Mesothelial cell of epicardium (in vitro differentiated cells): ENCODE measurements at places on chromosomes 6 and 20.
A peak's percentile ranks its signal among the peaks of the same experiment; 100 is the strongest.

DNA sequence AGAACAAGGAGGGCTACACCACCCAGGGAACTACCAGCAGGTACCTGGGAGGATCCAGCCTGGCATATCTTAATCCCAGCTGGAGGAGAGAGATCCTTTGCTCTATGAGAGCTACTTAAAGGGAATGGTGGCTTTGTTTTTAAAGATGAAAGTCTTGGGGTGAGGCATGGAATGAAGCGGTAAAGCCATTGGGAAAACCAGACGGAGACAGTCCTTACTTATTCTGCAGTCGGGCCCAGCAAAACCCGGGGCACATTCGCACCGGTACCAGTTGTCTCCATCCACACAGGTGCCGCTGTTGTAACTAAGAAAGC lies 30.3 kb downstream of the JAG1 start:
- H3K4me1 ChIP-seq: peaks cover 47% of the 10 kb centered on the region
- peaks cover 65% of the 10 kb centered on the region for H3K36me3 ChIP-seq
- H3K27ac ChIP-seq: peak overlapping the region; percentile 30
- H3K4me3 ChIP-seq: no peak overlapping the region

DNA sequence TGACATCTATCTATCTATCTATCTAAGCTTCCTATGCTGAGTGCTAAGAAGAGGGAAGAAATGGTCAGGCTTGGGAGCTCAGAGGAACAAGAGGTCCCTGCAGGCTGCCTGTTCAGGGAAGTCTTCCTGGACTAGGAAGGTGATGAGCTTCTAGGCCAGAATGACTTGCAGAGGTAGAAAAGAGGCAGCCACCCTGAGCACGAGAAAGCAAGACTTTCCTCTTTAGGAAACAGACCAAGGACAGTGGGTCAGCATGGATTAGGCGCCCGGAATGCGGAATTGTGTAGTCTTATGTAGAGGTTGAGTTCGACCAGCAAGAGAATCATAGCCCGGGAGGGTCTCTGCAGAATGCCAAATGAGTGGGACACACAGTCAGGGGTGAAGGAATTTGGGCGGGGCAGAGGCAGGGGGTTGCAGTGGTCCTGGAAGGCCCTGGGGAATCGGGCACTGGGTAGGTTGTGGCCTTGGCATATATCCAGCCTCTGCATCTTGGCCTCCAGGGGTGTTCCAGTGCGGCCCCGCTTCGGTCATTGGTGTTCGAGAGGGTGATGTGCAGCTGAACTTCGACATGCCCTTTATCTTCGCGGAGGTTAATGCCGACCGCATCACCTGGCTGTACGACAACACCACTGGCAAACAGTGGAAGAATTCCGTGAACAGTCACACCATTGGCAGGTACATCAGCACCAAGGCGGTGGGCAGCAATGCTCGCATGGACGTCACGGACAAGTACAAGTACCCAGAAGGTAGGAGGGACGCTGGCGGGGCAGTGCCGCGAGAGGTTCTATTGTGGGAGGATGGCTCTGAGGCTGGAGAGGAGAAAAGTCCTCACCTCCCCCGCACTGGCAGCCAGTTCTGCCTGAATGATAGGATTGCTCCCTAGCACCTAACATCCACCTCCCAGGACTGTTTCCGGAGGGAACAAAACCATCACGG lies 32.1 kb downstream of the TGM3 start:
- H3K36me3 ChIP-seq: no peaks in the 10 kb centered on the region
- no peaks in the 10 kb centered on the region for H3K4me1 ChIP-seq
- no peak for DNase-seq
- no peak overlapping the region for H3K27ac ChIP-seq
- peaks cover 8% of the 10 kb centered on the region for H3K27me3 ChIP-seq
- no peak overlapping the region for H3K4me3 ChIP-seq

DNA sequence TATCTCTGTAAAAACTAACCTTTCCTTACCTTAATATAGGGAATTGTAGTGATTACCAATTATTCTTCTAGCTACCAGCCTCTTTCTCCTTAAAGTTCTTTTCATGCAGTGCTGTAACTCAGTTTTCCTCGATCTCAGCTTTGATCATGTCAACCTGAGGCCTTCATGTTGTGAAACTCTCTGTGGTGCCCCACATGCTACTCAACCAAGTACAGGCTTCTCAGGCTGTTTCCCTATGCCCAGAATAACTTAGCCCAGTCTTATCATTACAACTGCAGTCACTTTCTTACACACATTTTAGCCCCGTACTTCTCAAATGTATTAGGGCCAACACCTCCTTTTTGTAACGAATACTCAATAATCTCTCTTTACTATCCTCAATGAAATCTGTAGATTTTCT lies 90.1 kb upstream of the SUPT3H start:
- no peak for DNase-seq
- peaks cover 21% of the 10 kb centered on the region for H3K4me1 ChIP-seq
- no peak overlapping the region for H3K27ac ChIP-seq
- H3K4me3 ChIP-seq: no peak overlapping the region

GRCh38 chr6:11537229-11538051 lies at the start of gene TMEM170B:
Gene TMEM170B, plus strand, starts transcription at chr6:11537749. Its CDS starts 529 bp downstream, at chr6:11538278.
- peak within 1 kb of the TSS; percentile 79 for H3K4me3 ChIP-seq
- DNase-seq: peak; percentile 89
- H3K36me3 ChIP-seq: no peaks in the 10 kb centered on the region
- peaks cover 2% of the 10 kb centered on the region for H3K27me3 ChIP-seq
- peak within 1 kb of the TSS; percentile 51 for H3K27ac ChIP-seq
- peaks cover 17% of the 10 kb centered on the region for H3K4me1 ChIP-seq

DNA sequence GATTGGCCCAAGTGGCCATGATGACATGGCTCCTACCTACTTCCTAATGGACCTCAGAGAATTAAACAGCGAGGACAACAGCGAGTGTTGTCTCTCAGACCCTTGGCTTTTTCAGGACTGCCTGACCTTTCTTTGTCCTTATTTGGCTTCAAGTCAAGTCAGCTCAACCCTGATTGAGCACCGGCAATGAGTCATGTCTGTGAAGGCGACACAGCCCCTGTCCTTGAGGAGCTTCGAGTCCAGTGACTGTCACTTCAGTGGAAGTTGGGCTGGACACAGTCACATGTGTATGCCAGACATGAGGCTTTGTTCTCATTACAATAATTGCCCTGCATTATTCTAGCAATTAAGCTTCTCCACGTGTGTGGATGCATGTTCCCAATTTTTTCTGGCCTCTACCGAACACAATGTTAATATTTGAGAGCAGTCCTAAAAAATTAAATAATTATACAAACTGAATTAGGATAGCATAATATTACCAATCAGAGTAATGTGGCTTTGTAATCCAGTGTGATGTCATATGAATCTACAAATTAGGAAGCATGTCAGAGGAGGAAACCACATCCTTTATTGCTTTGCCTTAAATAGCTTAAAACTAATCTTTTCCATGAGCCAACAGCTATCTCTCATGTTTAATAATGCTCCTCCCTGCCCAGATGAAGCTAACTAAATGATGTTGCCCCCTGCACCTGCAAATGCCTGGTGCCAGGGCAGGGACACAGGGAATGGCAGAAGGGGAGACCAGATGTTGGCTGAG lies 178.6 kb downstream of the CDH26 start:
- H3K27ac ChIP-seq: no peak overlapping the region
- no peak overlapping the region for H3K4me3 ChIP-seq
- peaks cover 6% of the 10 kb centered on the region for H3K4me1 ChIP-seq
- H3K27me3 ChIP-seq: no peaks in the 10 kb centered on the region
- H3K36me3 ChIP-seq: no peaks in the 10 kb centered on the region

DNA sequence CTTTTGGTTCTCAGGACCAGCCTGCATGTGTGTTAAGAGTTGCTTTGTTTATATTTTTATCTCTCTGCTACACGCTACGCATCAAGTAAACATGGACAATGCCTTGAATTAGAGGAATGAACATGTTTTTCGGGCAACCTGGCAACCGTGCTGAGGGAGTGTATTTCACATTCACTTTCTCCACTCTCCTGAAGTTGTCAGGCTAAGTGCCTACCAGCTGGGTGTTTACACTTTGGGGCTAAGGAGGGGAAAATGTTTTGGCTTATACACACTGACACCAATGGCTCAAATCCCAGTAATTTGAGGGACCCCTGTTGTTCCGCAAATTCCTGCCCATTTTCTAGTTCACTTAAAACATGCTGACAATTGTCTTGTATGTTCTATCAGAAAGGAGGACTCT lies 141.5 kb upstream of the PDE7B start:
- no peak overlapping the region for H3K4me3 ChIP-seq

GRCh38 chr20:38987777-38988176 lies 25.6 kb downstream of the DHX35 start:
- DNase-seq: no peak
- H3K36me3 ChIP-seq: peaks cover 23% of the 10 kb centered on the region
- H3K27me3 ChIP-seq: no peaks in the 10 kb centered on the region
- H3K4me3 ChIP-seq: no peak overlapping the region
- H3K4me1 ChIP-seq: no peaks in the 10 kb centered on the region
- no peak overlapping the region for H3K27ac ChIP-seq

- peaks cover 2% of the 10 kb centered on the region for H3K27me3 ChIP-seq
- no peak overlapping the region for H3K4me3 ChIP-seq
- H3K27ac ChIP-seq: no peak overlapping the region
- no peaks in the 10 kb centered on the region for H3K36me3 ChIP-seq
- peaks cover 6% of the 10 kb centered on the region for H3K4me1 ChIP-seq
These were observed 141.3 kb downstream of the IMPG1 start for GRCh38 chr6:75931011-75931680.

DNA sequence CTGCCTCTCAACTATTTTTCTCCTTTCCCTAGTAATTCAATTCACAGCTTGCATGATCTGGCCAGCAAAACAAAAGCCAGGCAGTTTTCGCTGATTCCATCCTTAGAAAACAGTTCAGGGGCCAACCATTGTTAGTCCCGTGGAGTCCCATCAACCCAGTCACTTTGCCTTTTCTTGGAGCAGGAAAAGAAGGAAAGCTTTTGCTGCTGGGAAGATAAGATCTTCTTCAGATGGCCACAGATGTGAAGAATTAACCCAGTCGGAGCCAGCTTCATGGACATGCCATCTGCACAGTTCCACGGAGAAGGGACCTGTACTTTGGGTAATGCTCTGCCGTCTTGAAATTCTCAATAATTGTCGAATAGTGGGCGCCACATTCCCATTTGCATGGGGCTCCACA lies 76.9 kb upstream of the TSHZ2 start:
- no peaks in the 10 kb centered on the region for H3K27me3 ChIP-seq
- no peak for DNase-seq
- H3K36me3 ChIP-seq: no peaks in the 10 kb centered on the region
- H3K4me3 ChIP-seq: peak overlapping the region; percentile 44

DNA sequence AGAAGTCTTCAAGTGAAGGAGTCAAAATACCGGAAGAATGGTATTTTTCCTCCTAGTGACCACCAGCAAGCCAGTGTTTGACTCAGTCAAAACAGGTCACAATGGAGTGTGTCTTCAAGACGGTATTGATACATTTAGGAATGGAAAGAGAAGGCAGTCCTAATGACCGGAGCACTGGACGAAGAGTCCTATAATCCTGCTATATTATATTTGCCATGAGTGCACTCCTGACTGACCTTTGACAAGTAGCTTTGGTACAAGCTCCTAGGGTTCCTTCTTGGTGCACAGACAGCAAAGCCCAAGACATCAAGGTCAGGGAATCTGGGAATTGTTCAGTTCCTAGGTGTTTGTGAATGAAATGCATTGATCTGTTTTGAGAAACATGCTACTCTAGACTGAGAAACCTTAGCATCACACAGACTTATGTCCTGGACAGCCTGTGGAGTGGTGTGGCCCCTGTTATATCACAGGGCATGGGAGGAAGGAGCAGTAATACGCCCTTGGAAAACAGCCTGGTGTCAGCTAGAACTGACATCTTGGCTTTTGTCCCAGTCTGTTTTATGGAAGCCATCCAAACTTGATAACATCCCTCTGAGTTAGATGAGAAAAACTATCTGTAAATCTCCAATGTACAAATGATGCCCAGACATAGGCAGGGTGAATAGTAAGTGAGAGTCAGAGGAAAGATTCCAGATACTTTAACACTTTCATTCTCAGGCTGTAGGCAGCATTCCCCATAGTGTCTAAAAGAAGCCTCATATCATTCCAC lies 18.5 kb downstream of the NOX3 start:
- no peak overlapping the region for H3K4me3 ChIP-seq
- no peak overlapping the region for H3K27ac ChIP-seq
- peaks cover 3% of the 10 kb centered on the region for H3K27me3 ChIP-seq
- no peaks in the 10 kb centered on the region for H3K36me3 ChIP-seq

- no peak for DNase-seq
- peaks cover 5% of the 10 kb centered on the region for H3K4me1 ChIP-seq
- H3K27ac ChIP-seq: no peak overlapping the region
These were observed 159.3 kb upstream of the MARCKS start for GRCh38 chr6:113697632-113698410.

DNA sequence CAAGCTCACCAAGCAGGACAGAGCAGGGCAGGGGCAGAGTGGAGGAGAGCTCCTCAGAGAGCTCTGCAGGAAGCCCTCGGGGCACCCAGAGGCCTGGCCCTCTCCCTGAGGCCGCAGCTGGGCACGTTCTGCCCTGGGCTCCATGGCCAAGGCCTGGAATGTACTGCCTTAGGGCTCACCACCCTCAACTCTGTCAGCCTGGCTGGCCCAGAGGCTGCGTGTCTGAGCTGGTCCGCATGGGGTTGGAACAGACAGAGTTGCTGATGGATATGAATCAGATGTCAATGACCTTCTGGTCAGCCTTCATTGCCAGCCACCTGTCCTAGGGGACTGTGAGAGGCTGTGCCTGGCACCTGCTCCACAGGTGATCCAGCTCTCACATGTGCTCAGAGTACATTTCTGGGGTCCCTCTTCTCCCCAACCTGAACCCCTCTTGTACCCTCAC lies 33.2 kb upstream of the PCMTD2 start:
- H3K27ac ChIP-seq: no peak overlapping the region
- peaks cover 40% of the 10 kb centered on the region for H3K4me1 ChIP-seq
- no peaks in the 10 kb centered on the region for H3K36me3 ChIP-seq

- peak; percentile 48 for DNase-seq
- peaks cover 55% of the 10 kb centered on the region for H3K4me1 ChIP-seq
- no peak overlapping the region for H3K27ac ChIP-seq
- H3K27me3 ChIP-seq: no peaks in the 10 kb centered on the region
- peak overlapping the region; percentile 96 for H3K4me3 ChIP-seq
- H3K36me3 ChIP-seq: peaks cover 6% of the 10 kb centered on the region
These were observed 2.1 kb downstream of the FOXP4 start for GRCh38 chr6:41548098-41548840.

GRCh38 chr20:64138276-64138815 lies 25.9 kb upstream of the MYT1 start:
- H3K4me1 ChIP-seq: no peaks in the 10 kb centered on the region
- no peaks in the 10 kb centered on the region for H3K36me3 ChIP-seq
- H3K4me3 ChIP-seq: no peak overlapping the region
- DNase-seq: no peak
- peaks cover 42% of the 10 kb centered on the region for H3K27me3 ChIP-seq

DNA sequence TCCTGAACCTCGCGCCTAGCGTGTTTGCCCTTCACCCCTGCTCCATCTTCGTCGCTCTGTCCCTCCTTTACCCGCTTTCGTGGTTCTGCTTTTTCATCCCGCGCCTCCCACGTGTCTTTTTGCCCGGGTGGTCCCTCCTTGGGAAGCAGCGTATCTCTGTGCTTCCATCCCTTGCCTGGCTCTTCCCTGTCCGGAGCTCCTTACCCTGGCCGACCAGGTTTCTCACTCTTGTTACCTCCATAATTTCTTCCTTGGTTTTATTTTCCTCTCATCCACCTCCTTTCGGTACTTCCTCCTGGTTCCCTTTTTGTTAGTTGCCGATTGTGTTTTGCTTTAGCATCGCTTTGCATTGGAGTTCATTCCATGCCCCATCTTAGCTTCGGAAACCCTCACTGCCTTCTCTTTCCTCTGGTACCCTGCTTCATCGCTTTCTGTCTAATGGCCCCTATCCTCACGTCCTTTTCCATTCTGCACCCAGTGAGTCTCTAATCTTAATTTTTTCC lies 735 bp downstream of the FAM135A start:
- peaks cover 16% of the 10 kb centered on the region for H3K4me1 ChIP-seq
- DNase-seq: no peak
- peak overlapping the region; percentile 93 for H3K4me3 ChIP-seq
- no peaks in the 10 kb centered on the region for H3K36me3 ChIP-seq
